Dermis blood vessel endothelial cell (primary cell): ENCODE measurements at places on chromosomes 2 and 18. TPM values are rescaled to one million over a fixed set of nuclear protein-coding genes. Genes with fewer than 3 reads are reported as not detected.

DNA sequence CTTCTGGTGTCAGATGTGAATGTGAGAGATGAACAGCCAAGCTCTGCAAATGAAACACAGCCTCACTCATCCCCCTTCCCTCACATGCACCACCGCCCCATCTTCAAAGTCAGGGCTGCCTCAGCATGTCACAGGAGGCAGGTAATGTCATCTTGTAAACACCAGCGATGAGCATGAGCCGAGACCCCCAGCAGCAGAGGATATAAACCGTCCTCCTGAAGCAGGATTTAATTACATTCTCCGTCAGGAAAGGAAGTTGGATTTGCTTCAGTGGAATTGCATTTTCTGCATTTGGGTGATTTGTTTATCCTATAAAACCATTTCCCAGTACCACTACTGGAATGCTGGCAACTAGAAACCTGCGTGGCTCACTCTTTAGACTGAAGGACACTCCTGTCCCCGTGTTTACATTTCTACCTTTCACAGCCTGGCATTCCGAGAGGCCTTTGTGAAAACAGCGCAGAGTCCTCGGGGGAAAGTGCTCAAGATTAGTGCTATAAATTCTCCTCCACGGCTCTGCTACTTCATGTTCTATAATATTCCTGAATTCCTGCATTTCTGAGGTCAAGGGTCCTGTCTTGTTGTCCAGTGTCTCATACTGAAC lies 619.2 kb downstream of the IRS1 start:
- DNase-seq: no peak

- no peak for DNase-seq
These were observed 616.1 kb upstream of the LRATD1 start for GRCh38 chr2:14016289-14016955.

GRCh38 chr2:112693596-112693995 lies 27.2 kb upstream of the NT5DC4 start:
- DNase-seq: no peak

DNA sequence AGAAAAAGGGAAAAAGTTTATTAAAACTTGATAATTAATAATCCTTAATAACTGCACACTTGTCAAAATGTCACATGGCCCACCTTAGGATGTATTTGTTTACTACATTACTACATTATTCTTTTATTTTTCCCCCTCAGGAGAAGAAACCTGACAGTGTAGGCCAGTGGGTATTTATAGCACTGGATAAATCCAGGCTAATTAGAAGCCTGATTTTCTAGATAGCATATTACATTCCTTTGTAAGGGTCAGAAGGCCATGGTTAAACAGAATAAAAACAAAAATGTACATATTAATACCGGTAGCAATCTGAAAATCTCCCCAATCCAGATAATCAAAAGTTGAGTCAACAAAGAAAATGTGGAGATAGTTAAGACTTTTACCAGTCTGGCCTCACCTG lies 21.5 kb upstream of the KIDINS220 start:
- no peak for DNase-seq

GRCh38 chr2:173544641-173545363 lies 190.1 kb downstream of the CDCA7 start:
- no peak for DNase-seq

- no peak for DNase-seq
These were observed 135.3 kb downstream of the CTIF start for GRCh38 chr18:48673853-48674721.

- DNase-seq: no peak
These were observed 419.9 kb downstream of the STK39 start for GRCh38 chr2:167827352-167828097.

DNA sequence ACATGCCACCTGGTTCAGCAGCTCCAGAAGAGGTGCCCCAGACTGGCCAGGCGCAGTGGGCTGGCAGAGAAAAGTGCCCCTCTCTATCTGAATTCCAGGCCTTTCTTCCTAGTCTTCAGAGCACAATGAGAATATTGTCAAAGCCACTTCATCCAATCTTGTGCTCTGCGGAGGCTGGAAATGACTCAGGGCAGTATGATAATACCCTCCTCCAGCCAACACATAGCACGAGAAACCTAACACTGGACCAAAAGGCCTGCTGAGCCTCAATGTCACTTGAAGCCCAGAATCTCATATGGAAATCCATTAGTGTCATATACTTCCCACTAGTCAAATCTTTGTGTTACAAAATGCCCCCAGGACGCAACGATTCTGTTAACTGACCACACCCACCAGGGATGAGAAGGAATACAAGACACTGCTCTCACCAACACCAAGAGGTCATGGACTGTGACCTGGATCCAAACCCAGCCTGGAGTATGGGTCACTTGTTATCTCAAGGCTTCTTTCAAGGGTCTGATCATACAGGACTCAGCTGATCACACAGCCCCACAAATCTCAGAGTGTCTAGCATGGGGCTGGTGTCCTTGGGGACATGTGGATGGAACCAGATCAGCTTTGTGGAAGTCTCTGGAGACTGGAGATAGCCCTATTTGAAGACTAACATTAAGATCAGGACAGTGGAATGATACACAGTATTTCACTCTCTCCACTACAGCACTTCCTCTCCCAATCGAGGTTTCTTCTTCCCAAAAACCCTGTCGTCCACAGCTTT lies 10.1 kb downstream of the KIF3C start:
- peak; percentile 75 for DNase-seq

DNA sequence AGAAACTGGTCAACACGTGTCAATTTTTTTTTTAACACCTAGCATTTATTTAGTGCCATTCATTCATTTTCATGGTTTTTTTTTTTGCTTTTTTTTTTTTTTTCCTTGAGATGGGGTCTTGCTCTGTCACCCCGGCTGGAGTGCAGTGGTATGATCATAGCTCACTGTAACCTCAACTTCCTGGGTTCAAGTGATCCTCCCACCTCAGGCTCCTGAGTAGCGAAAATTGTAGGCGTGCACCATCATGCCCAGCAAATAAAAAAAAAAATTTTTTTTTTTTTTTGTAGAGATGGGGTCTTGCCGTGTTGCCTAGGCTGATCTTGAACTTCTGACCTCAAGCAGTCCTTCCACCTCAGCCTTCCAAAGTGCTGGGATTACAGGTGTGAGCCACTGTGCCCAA lies 21.1 kb downstream of the USP14 start:
- DNase-seq: no peak

DNA sequence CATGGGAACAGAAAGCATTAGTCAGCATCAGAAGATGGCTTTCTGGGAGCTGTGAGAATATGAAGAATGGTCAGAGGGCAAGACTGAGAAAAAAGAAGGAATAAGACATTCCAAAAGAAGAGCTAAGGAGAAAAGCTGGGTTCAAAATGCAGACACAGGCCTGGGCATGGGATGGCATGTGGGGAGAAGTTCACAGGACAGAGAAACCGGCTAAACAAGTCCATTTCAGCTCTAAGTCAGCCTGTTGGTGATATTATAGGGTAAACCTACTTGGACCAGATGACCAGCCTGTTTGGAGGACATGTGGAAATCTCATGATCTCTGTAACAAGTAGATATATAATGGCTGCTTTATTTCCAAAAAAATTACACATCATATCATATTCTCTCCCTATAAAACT lies 91.7 kb upstream of the MEIS1 start:
- no peak for DNase-seq

DNA sequence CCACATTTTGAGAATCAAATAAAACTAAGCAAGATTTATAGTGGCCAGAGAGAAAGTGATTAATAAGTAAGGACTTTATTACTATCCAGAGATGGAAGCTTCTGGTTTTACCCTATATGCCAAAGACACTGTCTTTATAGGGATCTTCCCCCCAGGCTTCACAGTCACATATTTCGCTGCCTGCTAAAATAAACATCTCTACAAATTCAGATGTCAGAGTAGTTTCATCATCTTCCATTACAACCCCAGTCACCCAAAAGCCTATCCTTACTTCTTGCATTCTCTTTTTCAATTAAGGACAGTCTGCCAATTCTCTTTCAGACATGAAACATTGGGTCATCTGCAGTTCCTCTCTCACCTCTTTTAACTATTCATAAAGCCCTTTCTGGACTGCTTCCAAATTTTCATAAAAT lies 28.3 kb downstream of the CREB1 start:
- DNase-seq: peak; percentile 22

DNA sequence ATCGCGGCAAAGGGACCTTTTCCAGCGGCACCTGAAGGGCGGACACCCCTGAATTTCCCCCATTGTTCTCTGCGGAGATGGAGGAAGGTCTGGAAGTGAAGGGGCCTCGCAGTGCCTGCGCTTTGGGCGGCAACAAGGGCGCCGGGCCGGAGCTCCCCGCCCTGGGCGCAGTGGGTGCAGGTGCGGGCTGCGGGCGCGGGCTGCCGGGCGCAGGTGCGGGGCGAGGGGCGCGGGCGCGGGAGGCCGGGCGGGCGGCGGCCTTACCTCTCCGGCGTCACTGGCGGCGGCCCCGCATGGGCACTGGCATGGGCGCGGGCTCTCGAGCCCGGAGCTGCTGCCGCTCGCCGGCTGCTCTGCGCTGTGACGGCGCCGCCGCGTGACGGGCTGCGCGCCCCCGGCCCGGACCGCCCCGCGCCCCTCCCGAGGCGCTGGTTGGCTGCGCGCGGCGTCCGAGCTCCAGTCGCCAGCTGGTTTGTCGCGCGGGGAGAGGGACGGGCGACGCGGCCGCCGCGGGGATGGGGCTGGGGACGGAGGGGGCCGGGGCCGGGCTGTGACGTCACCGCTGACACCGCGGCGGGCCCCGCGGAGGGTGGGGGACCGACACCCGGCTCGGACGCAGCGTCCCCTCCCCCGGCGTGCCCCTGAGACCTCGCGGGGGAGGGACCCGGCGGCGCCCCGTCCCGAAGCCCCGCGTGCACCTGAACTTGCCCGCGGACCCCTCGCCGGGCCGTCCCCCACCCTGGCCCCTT lies at the start of gene KIF1A:
TSS of gene KIF1A (minus strand) at position 362 of the 749 bp plus-strand sequence. CDS start 22,467 bp downstream, outside the sequence.
- DNase-seq: no peak

DNA sequence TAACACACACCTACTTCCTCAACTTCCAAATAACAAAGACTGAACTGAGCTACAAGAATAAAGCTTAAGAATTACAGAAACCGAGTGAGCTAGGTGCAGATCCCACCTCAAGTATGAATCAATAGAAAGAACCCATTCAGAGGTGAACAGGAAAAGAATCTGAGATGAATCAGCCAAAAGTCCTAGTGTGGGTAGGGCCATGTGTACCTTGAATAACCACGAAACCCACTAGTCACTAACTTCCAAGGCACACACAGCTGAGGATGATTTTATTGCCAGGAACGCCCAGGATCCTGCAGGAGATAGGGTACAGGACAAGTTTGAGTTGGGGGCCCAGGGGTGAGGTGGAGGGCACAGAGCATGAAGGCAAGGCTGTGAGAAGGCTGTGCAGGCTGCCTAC lies 99.7 kb upstream of the REG3A start:
- DNase-seq: no peak

DNA sequence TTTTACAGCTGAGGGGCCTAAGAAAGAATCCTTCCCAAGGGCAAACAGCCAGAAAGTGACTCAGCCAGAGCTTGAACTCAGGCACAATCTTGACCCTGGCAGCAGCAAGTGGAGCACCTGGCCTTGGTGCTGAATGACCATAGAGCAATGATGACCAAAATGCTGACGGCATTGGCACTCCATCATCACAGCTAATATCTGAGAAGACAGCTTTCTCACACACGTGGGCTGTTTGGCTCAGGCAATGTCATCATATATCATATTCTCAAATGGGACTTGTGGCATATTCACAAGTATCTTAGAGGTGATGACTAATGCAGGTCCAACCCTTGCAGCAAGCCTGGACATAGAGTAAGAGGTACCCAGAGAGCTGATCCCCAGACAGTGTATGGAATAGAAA lies 443.9 kb upstream of the MYT1L start:
- no peak for DNase-seq

DNA sequence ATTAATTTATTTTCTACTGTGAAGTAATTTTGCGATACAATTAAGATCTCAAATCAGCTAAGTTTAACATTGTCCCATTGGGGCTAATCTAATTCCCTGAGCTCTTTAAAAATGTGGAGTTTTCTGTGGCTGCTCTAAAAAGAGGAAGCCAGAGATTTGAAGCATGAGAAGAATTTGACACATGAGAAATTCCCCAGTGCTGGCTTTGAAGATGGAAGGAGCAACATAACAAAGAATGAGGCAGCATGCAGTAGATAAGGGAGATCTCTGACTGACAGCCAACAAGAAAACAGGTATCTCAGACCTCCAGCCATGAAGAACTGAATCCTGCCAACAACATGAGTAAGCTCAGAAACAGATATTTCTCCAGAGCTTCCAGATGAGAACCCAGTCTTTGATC lies 308.4 kb downstream of the ZNF804A start:
- DNase-seq: no peak

- no peak for DNase-seq
These were observed 181.6 kb upstream of the HS6ST1 start for GRCh38 chr2:128500138-128500800.

- peak; percentile 77 for DNase-seq
These were observed 289.2 kb downstream of the TNS1 start for GRCh38 chr2:217713395-217714286.

DNA sequence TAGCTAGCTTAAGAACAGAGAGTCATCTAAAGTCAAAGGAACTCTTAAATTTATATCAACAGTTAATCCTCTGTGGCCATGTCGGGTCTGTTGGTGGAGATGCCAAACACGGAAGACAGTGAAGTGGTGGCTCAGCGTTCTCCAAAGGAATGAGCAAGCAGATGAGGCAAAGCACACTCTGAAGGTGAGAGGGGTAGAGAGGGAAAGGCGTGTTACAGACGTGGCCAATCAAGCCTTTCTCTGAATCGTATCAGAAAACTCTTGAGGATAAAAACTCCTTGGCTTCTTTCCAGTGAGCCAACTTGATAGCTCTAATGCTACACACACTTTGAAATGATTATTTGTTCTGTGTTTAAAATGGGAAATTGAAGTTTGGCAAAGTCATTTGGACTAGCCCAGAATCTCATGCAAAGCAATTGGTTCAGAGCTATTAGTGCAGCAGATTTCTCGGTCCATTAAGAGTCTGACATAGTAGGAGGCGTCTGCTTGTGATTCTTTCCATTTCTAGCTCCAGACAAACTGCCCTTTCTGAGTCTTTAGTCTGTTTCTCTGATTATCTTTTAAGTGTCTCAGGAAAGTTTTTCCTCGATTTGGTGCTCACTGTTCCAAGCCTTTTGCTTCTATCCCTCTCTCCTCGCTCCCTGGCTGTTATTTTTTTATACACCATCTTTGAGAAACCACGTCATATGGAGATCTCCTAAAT lies 57.5 kb upstream of the CPO start:
- no peak for DNase-seq

GRCh38 chr2:7619203-7619970 lies 702.2 kb downstream of the RNF144A start:
- DNase-seq: no peak

DNA sequence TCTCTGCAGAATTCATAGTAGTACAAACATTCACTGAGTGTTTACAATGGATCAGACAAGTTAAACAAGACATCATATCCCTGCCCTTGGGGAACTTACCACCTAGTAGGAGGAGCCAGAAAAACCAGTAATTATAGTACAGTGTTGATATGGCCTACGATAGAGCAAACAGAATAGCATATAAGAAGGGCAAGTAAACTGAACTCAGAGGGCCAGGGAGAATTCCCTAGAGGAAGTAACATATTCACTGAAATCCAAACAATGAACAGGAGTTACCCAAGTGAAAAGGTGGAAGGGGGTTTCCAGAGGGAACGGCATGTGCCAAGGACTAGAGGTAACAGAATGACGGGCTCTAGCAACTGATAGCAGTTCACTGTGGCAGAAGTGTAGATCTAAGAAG lies 34.1 kb downstream of the NHEJ1 start:
- DNase-seq: no peak

Gene GKN1
- total RNA-seq: not detected in 2 replicates

Gene LYPD6B
- not detected in 2 replicates for total RNA-seq

Gene SFXN5
- 16.3 and 16.5 TPM in 2 replicates for total RNA-seq

Gene SOWAHC
- total RNA-seq: 11.1 and 14.3 TPM in 2 replicates

Gene ORMDL1
- total RNA-seq: 51.3 and 54.6 TPM in 2 replicates

Gene SULT1C2
- 0.05 TPM in 1 of 2 replicates, not detected in the other for total RNA-seq

Gene MGAT4A
- 58.0 and 89.5 TPM in 2 replicates for total RNA-seq

Gene PECR
- 10.2 and 18.9 TPM in 2 replicates for total RNA-seq

Gene RAB31
- 27.2 and 44.3 TPM in 2 replicates for total RNA-seq

Gene CDK15
- not detected in 2 replicates for total RNA-seq

Gene CRACDL
- total RNA-seq: 3.3 and 9.0 TPM in 2 replicates
